NCI-H2171 treated with DMSO at 0.1 percent for 48 hours (cell line): ENCODE measurements at places on chromosomes 6 and 20.

DNA sequence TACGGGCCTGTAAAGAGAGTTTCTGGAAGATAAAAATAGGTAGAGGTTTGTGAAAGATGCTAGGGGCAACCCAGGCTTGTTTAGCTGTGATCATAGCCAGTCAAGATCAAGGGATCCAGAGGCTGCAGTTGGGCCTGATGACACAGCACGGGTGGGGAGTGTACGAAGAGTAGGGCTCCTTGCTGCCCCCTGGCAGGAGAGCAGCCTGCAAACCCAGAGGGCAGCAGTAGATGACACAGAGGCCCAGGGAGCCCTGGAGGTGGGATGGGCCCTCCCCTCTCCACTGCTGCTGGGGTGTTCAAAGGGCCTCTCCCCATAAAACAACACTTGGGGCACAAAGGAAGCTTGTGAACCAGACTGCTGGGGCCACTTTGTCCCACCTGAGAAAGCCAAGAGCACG, 47.2 kb downstream of the VEGFA start:
- no peak for DNase-seq

GRCh38 chr6:116449565-116449964, 11.6 kb upstream of the CALHM6 start:
- DNase-seq: no peak

DNA sequence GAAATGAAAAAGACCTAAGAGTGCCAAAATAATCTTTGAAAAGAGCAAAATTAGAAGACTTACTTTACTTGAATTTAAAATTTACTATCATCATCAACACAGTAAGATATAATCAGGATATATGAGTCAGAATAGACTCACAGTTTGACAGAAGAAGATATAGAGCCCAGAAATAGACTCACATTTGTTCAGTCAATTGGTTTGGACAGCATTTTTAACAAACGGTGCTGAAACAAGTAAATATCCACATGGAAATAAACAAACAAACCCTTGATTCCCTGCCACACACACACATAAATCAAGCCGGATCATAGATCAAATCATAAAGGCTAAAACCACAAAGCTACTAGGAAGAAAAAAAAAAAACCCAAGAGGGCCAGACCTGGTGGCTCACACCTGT, 291.1 kb downstream of the ADGRG6 start:
- DNase-seq: no peak

GRCh38 chr6:134422426-134423231, 104.7 kb upstream of the SGK1 start:
- no peak for DNase-seq

- DNase-seq: no peak
Observed at GRCh38 chr20:63627751-63628245, 897 bp upstream of the GMEB2 start.
